ENCODE measurements at places on chromosomes 7 and 10.

DNA sequence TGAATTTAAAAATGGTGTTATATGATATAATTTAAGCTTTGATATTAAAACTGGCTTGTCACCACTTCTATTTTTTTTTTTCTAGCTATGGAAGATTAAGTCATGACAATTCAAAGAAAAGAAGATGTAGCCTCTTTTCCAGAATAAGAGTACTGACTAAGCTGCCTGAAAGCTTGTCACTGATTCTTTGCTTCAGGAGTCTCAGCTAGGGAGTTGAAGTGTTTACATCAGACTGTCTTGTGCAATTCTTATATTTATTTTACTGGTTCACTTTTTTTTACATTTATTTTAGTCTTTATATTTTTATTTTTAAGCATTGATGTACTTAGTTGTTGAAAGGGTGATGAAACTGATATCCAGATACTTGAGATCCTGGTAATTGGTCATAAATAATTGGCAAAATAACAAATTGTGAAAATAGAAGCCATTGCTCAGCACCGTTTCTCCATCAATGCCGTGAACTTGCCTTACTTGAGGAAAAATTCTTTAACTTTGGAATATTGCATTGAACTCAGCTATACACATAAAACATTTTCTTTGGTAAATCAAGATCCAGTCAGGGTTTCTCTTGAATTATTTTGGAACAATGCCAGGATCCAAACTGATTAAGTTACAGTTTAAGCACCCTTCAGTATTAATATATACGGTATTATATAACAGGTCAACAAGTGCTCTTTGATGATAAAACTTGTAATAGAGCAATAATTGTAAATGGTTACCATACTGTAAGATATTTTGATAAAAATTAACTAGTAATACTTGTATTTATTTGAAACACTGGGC lies 156.4 kb downstream of the PHTF2 start:
- H3K27ac ChIP-seq = no peak overlapping the region
- no peaks in the 10 kb centered on the region for H3K27me3 ChIP-seq
- H3K4me1 ChIP-seq = peaks cover 4% of the 10 kb centered on the region
- H3K36me3 ChIP-seq = peaks cover 6% of the 10 kb centered on the region
- H3K4me3 ChIP-seq = no peak overlapping the region

GRCh38 chr10:114519306-114519669 lies 115.0 kb upstream of the AFAP1L2 start:
- no peaks in the 10 kb centered on the region for H3K27me3 ChIP-seq
- peaks cover 85% of the 10 kb centered on the region for H3K4me1 ChIP-seq
- no peak for DNase-seq
- H3K4me3 ChIP-seq = peak overlapping the region; percentile 58
- H3K27ac ChIP-seq = peak overlapping the region; percentile 87

GRCh38 chr10:124522933-124523871 lies 61.6 kb downstream of the LHPP start:
- H3K4me3 ChIP-seq = no peak overlapping the region
- DNase-seq = no peak
- no peaks in the 10 kb centered on the region for H3K27me3 ChIP-seq
- H3K36me3 ChIP-seq = no peaks in the 10 kb centered on the region

GRCh38 chr10:130745251-130745650 lies 566.3 kb downstream of the TCERG1L start:
- H3K27me3 ChIP-seq = no peaks in the 10 kb centered on the region
- no peak for DNase-seq
- H3K4me1 ChIP-seq = no peaks in the 10 kb centered on the region
- no peak overlapping the region for H3K27ac ChIP-seq

- DNase-seq = no peak
- no peaks in the 10 kb centered on the region for H3K36me3 ChIP-seq
- no peak overlapping the region for H3K27ac ChIP-seq
- peaks cover 1% of the 10 kb centered on the region for H3K27me3 ChIP-seq
Observed at GRCh38 chr7:13217768-13218167, 530.3 kb downstream of the ARL4A start.

DNA sequence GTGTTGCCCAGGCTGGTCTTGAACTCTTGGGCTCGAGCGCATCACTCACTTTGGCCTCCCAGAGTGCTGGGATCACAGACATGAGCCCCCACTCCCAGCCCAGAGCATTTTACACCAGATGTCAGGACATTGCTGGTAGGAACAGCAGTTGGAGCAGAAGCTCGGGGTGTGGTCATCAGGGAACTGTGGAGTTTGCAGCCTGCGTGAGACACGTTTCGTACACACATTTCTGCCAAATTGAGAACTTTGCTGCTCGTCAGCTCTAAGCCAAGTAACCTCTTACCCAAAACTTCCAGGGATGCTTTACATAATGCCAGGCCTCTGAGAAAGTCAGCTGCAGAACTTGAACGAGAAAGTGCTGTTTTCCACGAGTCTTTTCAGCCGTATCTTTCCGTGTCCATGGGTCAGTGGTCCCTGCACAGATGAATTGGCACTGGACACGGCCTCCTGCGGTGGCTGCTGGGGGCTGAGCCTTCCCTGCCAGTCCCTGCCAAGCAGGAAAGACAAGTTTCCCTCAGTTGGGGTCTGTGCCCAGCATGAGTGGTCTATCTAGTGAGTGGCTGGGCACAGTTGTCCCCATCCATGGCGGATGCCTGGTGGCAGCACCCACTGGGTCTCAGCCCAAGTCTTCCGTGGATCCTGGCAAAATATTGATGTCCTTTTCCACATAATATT lies 54.4 kb downstream of the DNAJB6 start:
- no peaks in the 10 kb centered on the region for H3K27me3 ChIP-seq
- no peak for DNase-seq
- H3K4me3 ChIP-seq = no peak overlapping the region
- H3K4me1 ChIP-seq = peaks cover 30% of the 10 kb centered on the region
- H3K27ac ChIP-seq = no peak overlapping the region
- H3K36me3 ChIP-seq = peaks cover 14% of the 10 kb centered on the region

DNA sequence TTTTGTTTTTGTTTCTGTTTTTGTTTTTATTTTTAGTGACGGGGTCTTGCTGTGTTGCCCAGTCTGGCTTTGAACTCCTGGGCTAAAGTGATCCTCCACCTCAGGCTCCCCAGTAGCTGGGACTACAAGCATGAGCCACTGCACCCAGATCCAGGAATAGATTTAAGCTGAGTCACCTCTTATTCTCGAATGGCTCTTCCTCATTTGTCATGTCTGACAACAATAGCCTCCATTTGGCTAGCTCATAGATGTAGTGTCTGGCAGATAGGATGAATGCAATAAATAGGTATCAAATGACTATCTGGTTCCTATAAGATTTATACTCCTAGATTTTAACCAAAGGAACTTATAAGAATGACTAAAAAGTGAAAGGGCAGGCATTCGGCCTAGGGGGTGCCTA lies 172.9 kb downstream of the TMEM26 start:
- H3K4me3 ChIP-seq = no peak overlapping the region
- H3K27me3 ChIP-seq = peaks cover 30% of the 10 kb centered on the region
- peaks cover 4% of the 10 kb centered on the region for H3K4me1 ChIP-seq

DNA sequence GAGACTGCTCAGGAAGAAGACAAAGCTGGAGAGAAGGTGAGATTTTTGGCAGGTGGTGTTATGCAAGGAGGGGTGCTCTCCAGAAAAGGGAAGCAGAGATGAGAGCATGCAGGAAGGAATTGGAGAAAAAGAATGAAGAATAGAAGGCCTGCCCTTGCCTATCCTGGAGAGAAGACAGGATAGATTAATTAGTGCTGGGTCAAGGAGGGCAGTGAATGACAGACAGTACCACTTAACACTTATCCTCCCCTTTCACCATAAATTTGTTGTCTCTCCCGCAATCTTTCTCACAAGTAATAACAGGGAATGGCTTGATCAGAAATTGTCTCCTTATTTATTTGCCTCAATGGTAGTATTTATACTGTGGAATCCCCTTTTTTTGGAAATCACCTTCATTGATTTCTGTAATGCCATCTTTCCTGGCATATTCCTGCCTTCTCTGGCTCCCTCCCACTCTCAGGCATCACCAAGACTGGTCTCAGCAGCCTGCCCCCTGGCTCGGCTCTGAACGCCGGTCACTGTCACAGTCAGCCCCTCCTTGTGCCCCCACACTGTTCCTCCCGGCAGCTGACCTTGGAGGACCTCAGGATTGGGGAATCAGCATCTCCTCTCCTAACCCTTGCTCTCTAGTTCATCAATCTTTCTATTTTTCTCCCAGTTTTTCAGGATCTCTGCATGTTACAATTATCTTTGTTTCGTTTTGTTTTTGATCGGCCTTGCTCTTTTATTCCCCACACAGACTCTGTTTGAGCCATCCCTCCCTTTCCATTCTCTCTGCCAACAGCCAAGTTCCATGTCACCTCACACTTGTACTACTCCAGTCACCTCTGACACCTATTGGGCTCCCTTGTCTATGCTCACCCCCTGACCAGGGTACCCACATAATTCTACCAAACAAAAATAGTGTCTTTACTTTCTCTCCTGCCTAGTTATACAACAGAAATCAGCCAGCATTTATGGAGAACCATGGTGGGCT lies 294.2 kb downstream of the PLXDC2 start:
- no peak for DNase-seq
- H3K36me3 ChIP-seq = no peaks in the 10 kb centered on the region
- H3K4me3 ChIP-seq = no peak overlapping the region

DNA sequence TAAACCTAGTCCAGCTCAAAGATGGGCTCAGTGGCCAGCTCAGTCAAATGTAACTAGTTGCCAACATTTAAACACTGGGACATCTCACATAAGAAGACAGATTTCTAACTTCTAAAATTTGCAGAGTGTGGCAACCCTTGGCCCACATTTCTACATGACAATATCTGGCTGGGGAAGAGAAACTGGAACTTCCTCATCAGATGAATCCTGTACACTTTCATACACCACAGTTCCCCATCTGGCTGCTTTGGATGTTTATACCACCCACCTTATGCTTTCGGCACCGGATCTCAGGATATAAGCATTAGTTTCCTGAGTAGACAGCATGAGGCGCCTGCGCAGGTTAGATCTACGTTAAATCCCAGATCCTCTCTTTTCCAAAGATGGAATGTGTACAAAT lies 199.3 kb downstream of the PRKG1 start:
- H3K27ac ChIP-seq = no peak overlapping the region
- H3K36me3 ChIP-seq = no peaks in the 10 kb centered on the region
- no peak for DNase-seq
- no peaks in the 10 kb centered on the region for H3K4me1 ChIP-seq
- H3K4me3 ChIP-seq = no peak overlapping the region

GRCh38 chr7:32066441-32066840 lies 3.8 kb downstream of the PDE1C start:
- peaks cover 20% of the 10 kb centered on the region for H3K27me3 ChIP-seq
- H3K4me3 ChIP-seq = no peak overlapping the region
- no peak for DNase-seq

DNA sequence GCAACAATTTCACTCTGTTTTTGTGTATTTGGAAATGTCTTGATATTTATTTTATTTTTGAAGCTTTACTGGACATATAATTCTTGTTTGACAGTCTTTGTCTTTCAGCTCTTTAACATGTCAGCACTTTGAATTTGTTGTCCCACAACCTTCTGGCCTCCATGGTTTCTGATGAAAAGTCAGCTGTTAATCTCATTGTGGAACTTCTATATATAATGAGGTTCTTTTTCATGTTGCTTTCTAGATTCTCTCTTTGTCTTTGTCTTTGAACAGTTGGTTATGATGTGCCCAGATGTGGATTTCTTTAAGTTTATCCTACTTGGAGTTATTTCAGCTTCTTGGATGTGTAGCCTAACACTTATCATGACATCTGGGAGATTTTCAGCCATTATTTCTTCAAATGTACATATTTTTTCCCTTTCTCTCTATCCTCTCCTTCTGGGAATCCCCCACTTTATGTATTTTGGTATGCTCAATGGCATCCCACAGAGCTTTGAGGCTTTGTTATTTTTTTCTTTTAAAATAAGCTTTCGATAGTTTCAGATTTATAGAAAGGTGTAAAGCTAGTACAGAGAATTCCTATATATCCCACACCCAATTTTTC lies 9.5 kb upstream of the LMTK2 start:
- peaks cover 3% of the 10 kb centered on the region for H3K36me3 ChIP-seq
- H3K4me3 ChIP-seq = no peak overlapping the region
- H3K27me3 ChIP-seq = peaks cover 25% of the 10 kb centered on the region
- H3K27ac ChIP-seq = no peak overlapping the region
- no peak for DNase-seq

DNA sequence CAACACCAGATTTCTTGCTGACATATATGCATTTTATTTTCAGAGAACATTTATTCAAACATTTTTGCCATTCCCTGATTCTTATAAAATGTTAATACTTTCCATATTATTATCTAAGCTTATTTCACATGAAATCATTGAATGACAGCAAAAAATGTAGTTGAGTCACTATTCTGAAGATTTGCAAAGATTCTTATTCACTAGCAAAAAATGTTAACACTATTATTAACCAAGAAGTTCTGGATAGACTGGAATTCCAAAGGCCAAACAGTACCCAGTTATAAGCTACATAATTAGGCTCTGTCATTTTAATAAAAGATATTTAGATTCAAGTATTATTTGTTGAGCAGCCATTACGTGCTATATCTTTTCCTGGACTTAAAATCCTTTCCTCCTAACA lies 4.3 kb downstream of the GSTO2 start:
- no peak overlapping the region for H3K27ac ChIP-seq
- no peak overlapping the region for H3K4me3 ChIP-seq
- peaks cover 8% of the 10 kb centered on the region for H3K27me3 ChIP-seq
- H3K4me1 ChIP-seq = peaks cover 7% of the 10 kb centered on the region
- DNase-seq = no peak

GRCh38 chr7:24354456-24354855 lies 70.5 kb downstream of the NPY start:
- no peaks in the 10 kb centered on the region for H3K36me3 ChIP-seq
- DNase-seq = no peak
- peaks cover 6% of the 10 kb centered on the region for H3K27me3 ChIP-seq
- no peak overlapping the region for H3K4me3 ChIP-seq
- no peaks in the 10 kb centered on the region for H3K4me1 ChIP-seq
